ENCODE measurements at places on chromosomes 2 and 18. TPM values are rescaled to one million over a fixed set of nuclear protein-coding genes. Genes with fewer than 3 reads are reported as not detected.

SLC30A3 gene
- under 0.01 TPM for total RNA-seq

MZT2A gene
- total RNA-seq: 233 TPM

VPS4B gene
- 21.0 TPM for total RNA-seq

TLX2 gene
- not detected for total RNA-seq

ERFE gene
- total RNA-seq: 34.5 TPM

All from mesangial cell (primary cell).